Kasumi-1 (cell line): ENCODE measurements at places on chromosomes 7 and 10.

DNA sequence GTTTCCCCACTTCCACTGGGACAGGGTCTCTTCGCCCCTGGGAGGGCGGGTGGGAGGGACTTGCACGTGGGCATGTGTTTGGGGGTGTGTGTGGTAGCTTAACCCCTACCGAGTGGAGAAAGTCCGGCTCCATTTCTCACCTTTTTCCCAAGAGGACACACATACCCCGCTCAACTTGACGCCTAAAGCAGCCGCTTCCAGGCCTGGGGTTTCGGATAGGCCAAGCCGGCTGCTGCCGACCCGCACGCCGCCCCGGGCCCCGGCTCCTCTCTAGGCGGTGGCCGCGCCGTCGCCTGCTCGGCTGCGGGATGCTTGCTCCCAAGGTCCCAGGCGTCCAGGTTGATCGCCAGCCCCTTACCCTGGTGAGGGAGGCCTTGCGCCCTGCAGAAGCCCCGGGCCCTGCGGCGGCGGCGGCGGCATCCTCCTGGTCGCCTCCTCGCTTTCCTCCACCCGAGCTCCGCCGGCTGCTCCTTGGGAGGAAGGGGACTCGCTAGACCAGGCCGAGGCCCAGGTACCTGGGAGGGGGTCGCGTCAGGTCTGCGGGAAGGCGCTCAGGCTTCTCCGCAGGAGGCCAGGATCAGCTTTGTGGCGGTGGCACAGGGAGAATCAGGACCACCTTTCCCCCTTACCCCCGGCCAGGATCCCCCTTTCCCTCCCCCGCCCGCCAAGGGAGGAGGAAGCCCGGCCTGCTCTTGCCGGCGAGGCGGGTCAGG, 3.2 kb upstream of the GATA3 start:
- DNase-seq: no peak

GRCh38 chr10:127874671-127875448, 17.9 kb downstream of the CLRN3 start:
- DNase-seq: no peak

DNA sequence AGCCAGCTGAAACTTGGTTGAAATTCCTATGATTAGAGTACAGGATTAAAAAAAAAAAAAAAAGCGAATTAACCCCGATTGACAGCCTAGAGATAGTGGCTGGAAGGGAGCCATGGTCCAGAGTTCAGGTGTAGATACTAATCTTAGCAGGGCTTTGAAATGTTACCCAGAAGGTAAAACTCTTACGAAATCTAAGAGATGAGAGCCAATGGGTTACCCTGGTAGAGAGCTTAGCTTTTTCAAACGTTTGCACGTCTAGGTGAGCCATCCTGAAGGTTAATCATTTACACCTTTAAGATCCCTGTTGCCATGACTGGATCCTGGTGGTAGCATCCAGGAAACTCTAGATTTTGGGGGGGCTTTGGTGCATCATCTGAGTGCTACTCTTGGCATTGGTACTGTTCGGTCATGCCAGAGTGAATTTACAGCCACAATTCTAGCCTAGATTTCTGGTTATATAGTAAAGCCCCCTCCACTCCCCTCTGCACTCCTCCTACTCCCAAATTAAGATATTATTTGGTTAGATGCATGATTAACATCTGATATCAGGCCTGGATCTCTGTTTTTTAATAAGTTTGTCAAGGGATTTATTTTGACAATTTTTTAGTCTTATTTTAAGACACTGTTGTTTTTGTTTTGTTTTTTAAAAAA, 1.2 kb downstream of the AGFG2 start:
- no peak for DNase-seq

- no peak for DNase-seq
Observed at GRCh38 chr7:50779427-50779826, 3.3 kb downstream of the GRB10 start.

DNA sequence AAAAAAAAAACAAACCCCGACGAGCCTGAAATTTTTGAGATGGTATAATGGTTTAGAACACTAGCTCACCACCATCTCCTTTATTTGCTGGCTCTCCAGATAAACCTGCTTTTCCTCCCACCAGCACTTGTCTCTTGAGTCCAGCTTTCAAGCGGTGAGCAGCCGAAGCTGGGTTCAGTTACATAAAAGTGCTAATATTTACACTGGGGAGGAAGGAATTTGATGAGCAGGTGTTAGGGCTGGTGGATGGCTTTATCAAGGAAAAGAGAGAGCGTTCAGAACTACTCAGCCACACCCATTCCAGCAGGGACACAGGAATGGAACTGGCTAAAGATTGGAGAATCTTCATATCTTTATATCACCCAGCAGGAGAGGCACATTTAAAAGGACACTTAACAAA, 6.6 kb upstream of the CALML3 start:
- DNase-seq: no peak

- DNase-seq: no peak
Observed at GRCh38 chr7:66597461-66597860, 31.2 kb upstream of the KCTD7 start.
